ENCODE measurements at places on chromosomes 12 and 14. TPM values are rescaled to one million over a fixed set of nuclear protein-coding genes. Genes with fewer than 3 reads are reported as not detected.
A peak's percentile ranks its signal among the peaks of the same experiment; 100 is the strongest.

- H3K4me1 ChIP-seq = no peaks in the 10 kb centered on the region
- H3K27me3 ChIP-seq = no peaks in the 10 kb centered on the region
- H3K27ac ChIP-seq = no peak overlapping the region
Observed at GRCh38 chr12:24111616-24112015, 162.1 kb upstream of the SOX5 start.

- peak overlapping the region; percentile 56 for H3K4me3 ChIP-seq
- DNase-seq = no peak
- peak overlapping the region; percentile 100 for H3K27ac ChIP-seq
- no peaks in the 10 kb centered on the region for H3K36me3 ChIP-seq
Observed at GRCh38 chr12:26114720-26115401, 10.0 kb downstream of the BHLHE41 start.

DNA sequence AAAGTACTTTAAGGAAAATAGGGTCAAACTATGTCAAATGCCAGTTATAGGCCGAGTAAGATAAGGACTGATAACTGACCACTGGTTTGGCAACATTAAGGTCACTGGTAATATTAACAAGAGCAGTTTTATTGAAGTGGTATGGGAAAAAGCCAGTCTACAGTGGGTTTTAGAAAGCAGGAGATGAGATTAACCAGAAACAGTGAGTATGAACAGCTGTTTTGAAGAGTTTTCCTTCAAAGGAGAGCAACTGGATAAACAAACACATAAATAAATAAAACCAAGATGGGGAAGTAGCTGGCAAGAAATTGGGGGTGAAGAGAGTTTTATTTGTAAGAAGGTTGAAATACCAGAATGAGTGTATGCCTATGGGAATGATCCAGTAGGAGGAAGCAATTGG lies 30.3 kb downstream of the KITLG start:
- no peaks in the 10 kb centered on the region for H3K27me3 ChIP-seq
- H3K36me3 ChIP-seq = no peaks in the 10 kb centered on the region
- H3K4me1 ChIP-seq = 0 out of 2 replicates have a peak, but pooled peaks cover 7% of the 10 kb centered on the region
- no peak overlapping the region for H3K4me3 ChIP-seq
- DNase-seq = no peak
- no peak overlapping the region for H3K27ac ChIP-seq

DNA sequence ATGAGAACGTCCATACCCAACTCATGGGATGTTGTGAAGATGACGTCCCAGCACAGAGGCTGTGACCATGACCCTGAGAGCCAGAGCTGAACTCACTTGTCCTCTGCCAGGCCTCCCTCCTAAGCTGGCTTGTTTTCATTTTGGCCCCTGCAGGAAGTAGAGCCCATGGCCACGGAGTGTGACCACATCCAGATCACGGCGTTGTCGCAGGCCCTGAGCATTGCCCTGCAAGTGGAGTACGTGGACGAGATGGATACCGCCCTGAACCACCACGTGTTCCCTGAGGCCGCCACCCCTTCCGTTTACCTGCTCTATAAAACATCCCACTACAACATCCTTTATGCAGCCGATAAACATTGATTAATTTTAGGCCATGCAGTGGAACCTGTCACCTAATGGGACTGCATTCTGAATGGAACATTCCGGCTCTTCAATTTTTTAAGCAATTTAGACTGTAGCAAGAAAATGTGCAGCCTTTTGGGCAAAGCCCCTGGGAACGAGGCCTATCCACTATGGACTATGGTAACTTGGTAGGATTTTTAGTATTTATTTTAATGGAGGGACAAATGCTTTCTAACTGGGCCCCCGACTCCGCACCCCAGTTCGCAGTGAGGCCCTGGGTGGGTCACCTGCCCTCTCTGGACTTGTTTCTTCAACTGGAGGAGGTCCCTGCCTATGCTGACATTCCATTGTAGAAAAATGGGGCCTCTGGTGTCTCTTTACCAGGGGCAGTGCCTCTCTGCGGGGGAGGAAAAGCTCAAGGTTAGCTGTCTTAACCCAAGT lies 19.6 kb downstream of the OTUB2 start:
- H3K36me3 ChIP-seq = no peaks in the 10 kb centered on the region
- DNase-seq = no peak
- no peak overlapping the region for H3K27ac ChIP-seq
- no peaks in the 10 kb centered on the region for H3K4me1 ChIP-seq

DNA sequence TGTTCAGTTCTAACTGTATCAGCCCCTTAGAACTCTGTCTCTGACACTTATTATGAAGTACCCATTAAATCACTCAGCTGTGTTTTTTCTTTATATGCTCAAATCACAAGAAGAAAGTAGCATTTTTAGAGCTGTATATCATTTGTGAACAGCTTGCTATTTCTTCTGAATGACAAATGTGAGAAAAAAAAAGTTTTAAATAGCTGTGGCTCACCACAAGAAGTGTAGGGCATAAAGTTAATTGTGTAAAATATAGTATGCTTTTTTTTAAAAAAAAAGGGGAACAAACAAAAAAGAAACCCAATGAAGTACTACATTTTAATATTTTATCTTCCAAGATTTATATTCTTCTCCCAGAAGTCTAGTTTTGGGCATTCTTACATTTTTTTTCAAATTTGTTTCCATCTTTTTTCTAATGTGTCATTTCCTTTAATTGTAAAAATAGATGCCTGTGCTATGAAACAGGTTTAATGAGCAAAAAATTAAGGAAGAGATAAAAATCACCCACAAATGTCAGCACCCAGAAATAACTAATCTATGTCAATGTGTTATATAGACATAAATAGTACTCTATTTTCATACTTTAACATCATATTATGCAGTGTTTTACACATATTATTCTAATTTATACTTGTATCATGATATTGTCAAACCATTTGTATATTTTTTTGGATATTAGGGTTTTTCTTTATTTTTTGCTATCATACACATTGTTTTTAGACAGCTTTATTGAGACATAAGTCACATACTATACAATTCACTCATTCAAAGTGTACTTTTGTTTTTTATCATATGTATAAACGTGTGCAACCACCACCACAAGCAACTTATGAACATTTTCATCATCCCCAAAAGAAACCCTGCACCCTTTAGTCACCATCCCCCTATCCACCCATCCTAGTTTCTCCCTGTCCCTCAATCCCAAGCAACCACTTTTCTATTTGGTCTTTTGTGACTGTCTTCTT lies 22.4 kb upstream of the LRRK2 start:
- no peak for DNase-seq
- no peaks in the 10 kb centered on the region for H3K36me3 ChIP-seq
- no peak overlapping the region for H3K27ac ChIP-seq
- H3K27me3 ChIP-seq = no peaks in the 10 kb centered on the region

DNA sequence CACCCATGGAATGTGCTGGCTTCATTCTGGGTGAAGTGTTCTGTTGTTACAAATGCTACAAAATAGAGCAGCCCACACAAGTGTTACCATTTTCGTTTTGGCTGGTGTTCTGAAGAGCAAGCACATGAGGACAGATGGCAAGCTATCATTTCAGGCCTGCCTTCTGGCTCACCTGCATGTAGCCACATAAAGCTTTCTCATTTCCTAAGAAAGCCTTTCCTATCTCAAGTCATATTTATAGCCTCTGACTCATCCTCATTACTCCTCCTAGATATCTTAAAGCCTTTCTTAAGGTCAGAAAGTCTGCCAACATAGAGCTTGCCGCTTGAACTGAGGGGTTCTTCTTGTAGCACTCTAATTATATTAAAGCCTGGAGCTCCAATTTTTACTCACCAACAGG lies 89.0 kb downstream of the PTPRR start:
- no peaks in the 10 kb centered on the region for H3K36me3 ChIP-seq
- H3K4me1 ChIP-seq = no peaks in the 10 kb centered on the region
- H3K27me3 ChIP-seq = no peaks in the 10 kb centered on the region
- no peak overlapping the region for H3K27ac ChIP-seq
- no peak for DNase-seq

- H3K27ac ChIP-seq = no peak overlapping the region
- H3K4me1 ChIP-seq = no peaks in the 10 kb centered on the region
- H3K27me3 ChIP-seq = no peaks in the 10 kb centered on the region
- H3K36me3 ChIP-seq = no peaks in the 10 kb centered on the region
- no peak for DNase-seq
Observed at GRCh38 chr14:30160608-30161007, 233.0 kb upstream of the PRKD1 start.

DNA sequence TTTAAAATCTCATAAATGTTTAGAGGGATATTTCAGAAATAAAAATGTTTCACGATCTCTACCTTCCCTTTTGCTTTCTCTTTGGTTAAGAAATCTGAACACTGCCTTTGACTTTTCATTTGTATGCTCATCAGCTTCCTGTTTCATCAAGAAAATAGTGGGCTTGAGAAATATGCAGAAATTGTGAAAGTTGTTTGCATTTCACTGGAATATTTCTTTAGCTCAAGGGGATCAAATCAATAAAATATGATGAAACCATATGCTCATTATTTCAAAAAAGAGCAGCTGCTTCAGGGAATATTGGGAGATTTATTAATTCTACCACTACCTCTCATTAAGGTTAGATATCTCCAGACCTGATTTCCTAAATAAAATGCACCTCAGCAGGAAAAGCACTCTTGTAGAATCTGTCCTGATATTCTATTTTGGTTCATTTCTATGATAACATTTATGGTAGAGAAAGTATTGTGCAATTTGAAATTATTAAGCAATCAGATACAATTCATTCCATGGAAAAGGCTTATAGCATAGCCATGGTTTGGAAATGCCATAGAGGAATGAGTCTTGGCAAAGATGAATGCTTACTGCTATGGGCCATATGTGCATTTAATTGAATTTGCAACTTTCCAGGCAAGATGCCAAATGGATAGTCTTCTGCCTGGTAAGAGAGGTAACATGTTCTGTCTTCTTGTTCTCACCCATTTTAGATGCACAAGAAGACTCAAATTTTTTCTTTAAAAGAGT lies 212.6 kb upstream of the SLC16A7 start:
- H3K27ac ChIP-seq = no peak overlapping the region
- no peak for DNase-seq
- H3K36me3 ChIP-seq = no peaks in the 10 kb centered on the region

- no peaks in the 10 kb centered on the region for H3K36me3 ChIP-seq
- no peak overlapping the region for H3K27ac ChIP-seq
- H3K27me3 ChIP-seq = no peaks in the 10 kb centered on the region
- H3K4me1 ChIP-seq = peaks cover 4% of the 10 kb centered on the region
- H3K4me3 ChIP-seq = no peak overlapping the region
Observed at GRCh38 chr14:22338917-22339715, 249.9 kb downstream of the DAD1 start.

DNA sequence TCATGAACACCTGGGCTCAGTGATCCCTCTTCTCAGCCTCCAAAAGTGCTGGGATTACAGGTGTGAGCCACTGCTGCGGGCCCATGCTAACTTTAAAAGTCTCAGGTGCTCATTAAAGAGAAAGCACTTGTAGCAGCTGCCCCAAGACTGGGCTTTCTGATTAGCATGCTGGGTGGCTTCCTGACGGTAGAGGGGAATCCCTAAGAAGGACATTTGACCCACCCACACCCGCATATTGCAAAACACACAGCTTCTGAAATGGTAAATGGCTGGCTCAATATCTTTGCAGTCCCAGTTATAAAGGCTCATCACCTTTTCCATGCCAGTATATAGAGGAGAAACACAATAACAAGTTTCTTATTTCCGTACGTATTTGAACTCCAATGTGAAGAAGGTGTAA lies 19.3 kb upstream of the BICD1 start:
- no peak overlapping the region for H3K27ac ChIP-seq
- no peaks in the 10 kb centered on the region for H3K36me3 ChIP-seq
- H3K4me3 ChIP-seq = no peak overlapping the region
- DNase-seq = no peak
- no peaks in the 10 kb centered on the region for H3K27me3 ChIP-seq

GRCh38 chr12:111304642-111305071 lies 64.2 kb downstream of the PHETA1 start:
- H3K27me3 ChIP-seq = peaks cover 6% of the 10 kb centered on the region
- no peaks in the 10 kb centered on the region for H3K4me1 ChIP-seq
- no peak overlapping the region for H3K4me3 ChIP-seq

DNA sequence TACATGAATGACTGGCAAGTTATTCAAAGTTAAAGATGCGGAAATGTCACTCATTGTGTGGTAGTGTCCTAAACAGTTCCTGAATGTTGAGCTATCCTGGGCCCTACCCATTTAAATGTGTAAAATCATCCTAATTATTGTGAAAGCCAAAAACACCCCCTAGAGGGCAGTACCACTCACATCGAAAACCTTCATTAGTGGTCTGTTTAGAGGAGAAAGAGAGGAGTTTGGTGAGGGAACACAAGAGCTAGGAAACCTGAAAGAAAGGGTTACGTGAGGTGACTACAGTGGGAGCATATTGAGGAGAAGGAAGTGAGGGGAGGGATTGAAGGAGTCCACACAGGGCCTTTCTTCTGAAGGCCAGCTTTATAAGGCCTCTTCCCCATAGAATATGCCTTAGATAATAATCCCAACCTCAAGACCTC lies 2.5 kb upstream of the TEP1 start:
- H3K4me3 ChIP-seq = no peak overlapping the region
- H3K27me3 ChIP-seq = no peaks in the 10 kb centered on the region
- H3K36me3 ChIP-seq = no peaks in the 10 kb centered on the region
- no peak overlapping the region for H3K27ac ChIP-seq
- DNase-seq = no peak
- H3K4me1 ChIP-seq = peaks cover 9% of the 10 kb centered on the region

GRCh38 chr14:22563987-22564386 lies 25.0 kb downstream of the DAD1 start:
- DNase-seq = no peak
- peaks cover 14% of the 10 kb centered on the region for H3K36me3 ChIP-seq
- no peak overlapping the region for H3K27ac ChIP-seq
- H3K4me1 ChIP-seq = no peaks in the 10 kb centered on the region
- no peak overlapping the region for H3K4me3 ChIP-seq

DNA sequence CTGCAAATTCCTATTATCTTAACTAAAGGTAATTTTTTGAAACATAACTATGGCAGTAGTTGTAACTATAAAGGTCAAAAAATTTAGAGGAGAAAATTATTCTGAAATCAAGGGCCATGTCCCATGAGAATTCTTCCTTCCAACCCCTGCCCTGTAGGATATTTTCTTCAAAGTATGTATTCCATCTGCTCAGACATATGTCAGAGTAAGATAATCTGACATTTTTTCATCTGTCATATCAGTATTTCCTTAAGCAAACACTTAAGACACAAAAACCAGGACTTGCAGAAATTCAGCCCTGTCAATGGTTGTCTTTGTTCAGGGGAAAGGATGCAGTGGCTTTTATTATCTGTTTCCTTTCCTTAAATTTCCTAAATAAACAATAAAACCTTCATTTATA lies 36.3 kb downstream of the ACSS3 start:
- DNase-seq = no peak
- no peak overlapping the region for H3K27ac ChIP-seq
- no peaks in the 10 kb centered on the region for H3K4me1 ChIP-seq
- H3K36me3 ChIP-seq = no peaks in the 10 kb centered on the region
- no peaks in the 10 kb centered on the region for H3K27me3 ChIP-seq
- H3K4me3 ChIP-seq = no peak overlapping the region

- no peaks in the 10 kb centered on the region for H3K27me3 ChIP-seq
- H3K36me3 ChIP-seq = no peaks in the 10 kb centered on the region
- no peak overlapping the region for H3K4me3 ChIP-seq
- no peaks in the 10 kb centered on the region for H3K4me1 ChIP-seq
- DNase-seq = no peak
Observed at GRCh38 chr14:51738754-51739153, 87.0 kb downstream of the FRMD6 start.

- H3K27me3 ChIP-seq = no peaks in the 10 kb centered on the region
- peak; percentile 38 for DNase-seq
- no peak overlapping the region for H3K4me3 ChIP-seq
- no peaks in the 10 kb centered on the region for H3K36me3 ChIP-seq
Observed at GRCh38 chr14:78836777-78837176, 666.6 kb downstream of the NRXN3 start.

The KRT79 gene
- not detected for total RNA-seq

The AMDHD1 gene
- total RNA-seq = 0.54 TPM

The KRT6C gene
- total RNA-seq = not detected

The NEDD1 gene
- total RNA-seq = 30.3 TPM

The CACNA1C gene
- 0.03 TPM for total RNA-seq

The STXBP6 gene
- not detected for total RNA-seq
